Lower lobe of right lung (tissue), 2 donors: ENCODE measurements at places on chromosomes 5 and 9. TPM values are rescaled to one million over a fixed set of nuclear protein-coding genes. Genes with fewer than 3 reads are reported as not detected.

GRCh38 chr5:36414869-36415282 is 113.2 kb upstream of the RANBP3L start:
- no peak overlapping the region for H3K4me3 ChIP-seq
- H3K4me1 ChIP-seq, result no peaks in the 10 kb centered on the region
- no peaks in the 10 kb centered on the region for H3K36me3 ChIP-seq
- no peaks in the 10 kb centered on the region for H3K27me3 ChIP-seq

- H3K27me3 ChIP-seq, result no peaks in the 10 kb centered on the region
- no peak overlapping the region for H3K4me3 ChIP-seq
- H3K36me3 ChIP-seq, result no peaks in the 10 kb centered on the region
- no peaks in the 10 kb centered on the region for H3K4me1 ChIP-seq
- H3K27ac ChIP-seq, result no peak overlapping the region
These were observed 391.9 kb downstream of the DMRT2 start for GRCh38 chr9:1442105-1442504.

DNA sequence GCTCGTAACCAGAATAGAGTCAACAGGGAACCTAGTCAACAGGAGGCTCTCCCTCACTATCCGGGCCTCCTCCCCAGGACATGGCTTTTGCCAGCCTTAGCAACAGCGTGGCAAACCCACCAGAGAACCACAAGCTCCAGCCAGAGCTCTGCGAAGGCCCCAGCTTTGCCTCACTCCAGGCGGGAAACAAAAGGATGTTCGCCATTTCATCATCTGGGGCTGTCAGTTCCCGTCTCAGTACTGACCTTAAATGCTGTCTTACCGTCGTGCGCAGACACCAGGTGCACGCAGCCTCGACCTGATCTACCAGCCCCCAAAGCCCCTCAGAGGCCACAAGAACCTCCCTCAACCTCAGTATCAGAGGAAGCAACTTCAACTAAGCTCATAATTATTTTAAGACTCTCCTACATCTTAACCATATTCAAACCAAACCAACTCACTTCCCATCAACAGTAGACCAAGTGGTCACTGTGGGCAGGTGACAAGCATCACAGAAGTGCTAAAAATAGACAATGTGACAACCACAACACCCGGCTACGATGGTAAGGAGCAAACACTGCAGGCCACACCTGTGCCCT is 71.4 kb downstream of the SEMA4D start:
- peaks cover 14% of the 10 kb centered on the region for H3K4me1 ChIP-seq
- peak; percentile 37 for DNase-seq
- no peaks in the 10 kb centered on the region for H3K36me3 ChIP-seq
- no peak overlapping the region for H3K4me3 ChIP-seq
- H3K27me3 ChIP-seq, result no peaks in the 10 kb centered on the region

- H3K4me1 ChIP-seq, result peaks cover 1% of the 10 kb centered on the region
- H3K4me3 ChIP-seq, result no peak overlapping the region
- H3K27me3 ChIP-seq, result peaks cover under 1% of the 10 kb centered on the region
- no peaks in the 10 kb centered on the region for H3K36me3 ChIP-seq
- H3K27ac ChIP-seq, result no peak overlapping the region
These were observed 34.1 kb downstream of the LAMC3 start for GRCh38 chr9:131043087-131043486.

GRCh38 chr9:128061275-128061960 is 5.7 kb downstream of the NAIF1 start:
- no peaks in the 10 kb centered on the region for H3K27me3 ChIP-seq
- no peak for DNase-seq
- H3K4me3 ChIP-seq, result no peak overlapping the region
- H3K4me1 ChIP-seq, result peaks cover 64% of the 10 kb centered on the region

DNA sequence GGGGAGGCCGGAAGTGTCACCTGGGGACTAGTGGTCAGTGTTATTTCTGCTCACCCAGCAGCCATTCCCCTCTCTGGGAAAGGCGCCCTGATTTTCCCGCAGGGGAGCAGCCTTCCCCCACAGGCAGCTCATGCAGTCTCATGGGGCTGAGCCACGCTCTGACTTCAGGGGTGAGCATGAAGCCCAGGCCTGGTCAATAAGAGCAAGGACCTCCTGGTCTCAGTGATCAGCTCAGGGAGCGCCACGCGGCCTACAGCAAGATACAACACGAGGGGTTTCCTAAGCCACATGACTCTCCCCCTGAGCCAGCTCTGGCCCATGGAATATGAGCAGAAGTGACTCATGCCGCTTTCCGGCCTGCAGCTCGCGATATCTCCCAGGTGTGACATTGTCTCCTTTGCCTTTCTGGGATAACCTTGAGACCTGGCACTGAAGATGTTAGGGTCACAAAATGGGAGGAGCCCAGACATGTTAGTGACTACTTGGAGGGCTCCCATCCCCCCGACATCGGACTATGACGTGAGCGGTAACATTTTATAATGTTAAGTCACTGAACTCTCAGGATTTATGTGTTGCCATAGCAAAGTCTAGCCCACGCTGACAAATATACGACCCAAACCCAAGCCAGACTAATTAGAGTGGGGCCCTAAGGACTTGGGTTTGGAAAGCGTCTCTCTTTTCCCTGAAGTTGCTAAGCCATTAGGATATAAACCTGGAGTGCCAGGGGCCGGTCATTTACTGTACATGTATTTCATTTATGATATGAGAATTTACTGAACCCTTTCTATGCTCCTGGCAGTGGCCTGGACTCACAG is 46.5 kb upstream of the GFPT2 start:
- H3K27me3 ChIP-seq, result no peaks in the 10 kb centered on the region
- no peaks in the 10 kb centered on the region for H3K36me3 ChIP-seq
- no peaks in the 10 kb centered on the region for H3K4me1 ChIP-seq
- H3K4me3 ChIP-seq, result no peak overlapping the region

- H3K27ac ChIP-seq, result no peak overlapping the region
- H3K27me3 ChIP-seq, result no peaks in the 10 kb centered on the region
These were observed 23.5 kb downstream of the KLF9 start for GRCh38 chr9:70390933-70391341.

- H3K4me1 ChIP-seq, result peaks cover 12% of the 10 kb centered on the region
- no peak overlapping the region for H3K4me3 ChIP-seq
- no peaks in the 10 kb centered on the region for H3K27me3 ChIP-seq
- no peak overlapping the region for H3K27ac ChIP-seq
- DNase-seq, result no peak
These were observed 15.4 kb downstream of the SEMA6A start for GRCh38 chr5:116559239-116559638.

GRCh38 chr5:435961-436640 is 6.9 kb upstream of the EXOC3 start:
- H3K36me3 ChIP-seq, result no peaks in the 10 kb centered on the region
- no peaks in the 10 kb centered on the region for H3K4me1 ChIP-seq
- DNase-seq, result peak; percentile 43
- H3K4me3 ChIP-seq, result no peak overlapping the region
- no peaks in the 10 kb centered on the region for H3K27me3 ChIP-seq

GRCh38 chr5:143471041-143471509 is 67.6 kb upstream of the NR3C1 start:
- H3K27ac ChIP-seq, result no peak overlapping the region
- no peaks in the 10 kb centered on the region for H3K36me3 ChIP-seq
- no peak overlapping the region for H3K4me3 ChIP-seq
- DNase-seq, result no peak
- no peaks in the 10 kb centered on the region for H3K27me3 ChIP-seq

- peaks cover 12% of the 10 kb centered on the region for H3K4me1 ChIP-seq
- H3K27me3 ChIP-seq, result no peaks in the 10 kb centered on the region
These were observed 106.3 kb upstream of the NR3C1 start for GRCh38 chr5:143509758-143510221.

The PTGR1 gene
- 42.7 TPM for total RNA-seq

The TEX48 gene
- not detected for total RNA-seq

The FOXD1 gene
- total RNA-seq, result 0.74 TPM

The BASP1 gene
- total RNA-seq, result 25.8 TPM

The APBA1 gene
- 4.3 TPM for total RNA-seq
